ENCODE measurements at places on chromosomes 7 and 10. TPM values are rescaled to one million over a fixed set of nuclear protein-coding genes. Genes with fewer than 3 reads are reported as not detected.

GRCh38 chr10:5523796-5524574 lies 776 bp upstream of the CALML3 start:
- DNase-seq, result no peak

DNA sequence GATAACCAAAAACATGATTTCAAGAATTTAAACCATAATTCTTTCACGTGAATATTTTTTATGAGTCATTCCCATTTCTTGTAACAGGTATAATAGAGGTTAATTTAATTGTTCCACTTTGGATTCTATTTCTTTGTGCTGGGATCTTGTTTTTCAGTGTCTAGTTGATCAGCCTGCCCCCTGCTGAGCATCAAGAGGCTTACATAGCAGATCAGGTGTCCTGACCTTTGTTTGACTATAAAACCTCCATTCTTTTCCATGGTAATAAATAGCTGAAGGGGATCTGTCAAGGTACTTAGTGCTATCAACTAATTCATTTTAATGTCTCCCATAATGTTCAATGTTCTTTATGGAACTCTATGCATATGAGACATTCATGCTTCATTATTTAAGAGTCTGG lies 4.9 kb downstream of the COL17A1 start:
- DNase-seq, result no peak

- no peak for DNase-seq
Observed at GRCh38 chr10:36220151-36220550, 578.1 kb upstream of the FZD8 start.

- no peak for DNase-seq
Observed at GRCh38 chr7:83793558-83793957, 144.6 kb upstream of the SEMA3E start.

- no peak for DNase-seq
Observed at GRCh38 chr10:111459967-111460366, 383.1 kb downstream of the ADRA2A start.

DNA sequence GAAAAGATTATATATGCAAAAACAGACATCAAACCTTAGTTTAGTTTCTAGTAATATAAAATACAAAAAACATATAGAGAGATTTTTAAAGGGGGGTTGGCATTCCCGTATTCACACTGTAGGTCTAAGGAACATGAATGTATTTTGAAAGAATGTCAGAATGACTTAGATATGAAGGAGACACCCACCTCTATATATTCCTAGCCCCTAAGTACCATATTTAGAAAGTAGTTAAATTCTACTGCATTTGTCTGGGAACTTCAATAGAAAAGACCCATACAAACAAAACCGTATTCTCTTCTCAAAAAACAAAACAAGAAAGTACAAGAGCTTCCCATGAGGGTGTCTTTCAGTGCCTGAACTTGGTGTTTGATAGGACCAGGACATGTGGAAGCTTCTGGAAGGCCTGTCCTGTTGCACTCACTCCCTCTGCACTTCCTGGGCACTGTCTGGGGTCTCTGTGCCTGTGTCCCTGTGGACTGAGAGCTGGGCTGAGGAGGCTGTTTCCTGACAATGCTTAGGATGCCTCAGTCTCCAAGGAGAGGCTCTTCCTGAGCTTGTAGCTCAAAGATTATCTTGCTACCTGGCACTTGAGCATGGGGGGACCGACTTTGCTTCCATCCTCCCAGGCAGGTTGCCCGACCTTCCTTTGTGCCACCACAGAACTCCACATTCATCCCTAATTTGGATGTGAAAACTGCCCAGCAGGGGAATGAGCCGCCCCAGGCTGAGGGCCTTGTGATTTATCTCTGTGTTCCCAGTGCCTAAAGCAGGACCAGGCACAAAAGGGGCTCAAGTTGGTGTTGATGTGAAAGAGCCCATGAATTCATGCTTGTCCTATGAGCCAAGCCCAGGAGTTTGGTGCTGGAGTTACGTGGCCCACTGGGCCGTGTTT lies 44.4 kb upstream of the KLF6 start:
- DNase-seq, result no peak

DNA sequence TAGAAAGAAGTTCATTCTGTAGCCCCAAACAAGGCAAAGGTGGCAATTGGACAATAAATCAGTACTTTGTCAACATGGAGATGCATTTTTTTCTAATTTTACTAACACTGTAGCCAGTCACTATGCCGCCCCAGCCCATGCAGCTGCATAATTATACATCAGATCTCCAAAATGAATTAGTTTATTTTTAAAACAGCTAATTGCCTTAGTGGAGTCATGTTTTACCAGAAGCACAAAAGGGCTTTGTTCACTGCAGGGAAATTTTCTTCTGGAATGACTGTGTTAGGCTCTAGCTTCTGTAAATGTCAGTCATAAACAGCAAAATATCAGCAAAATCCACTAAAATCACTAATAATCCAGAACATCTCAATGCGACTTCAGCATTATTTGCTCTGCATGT lies 20.1 kb upstream of the HDAC9 start:
- no peak for DNase-seq

GRCh38 chr10:85641479-85642009 lies 725.1 kb downstream of the GRID1 start:
- no peak for DNase-seq

DNA sequence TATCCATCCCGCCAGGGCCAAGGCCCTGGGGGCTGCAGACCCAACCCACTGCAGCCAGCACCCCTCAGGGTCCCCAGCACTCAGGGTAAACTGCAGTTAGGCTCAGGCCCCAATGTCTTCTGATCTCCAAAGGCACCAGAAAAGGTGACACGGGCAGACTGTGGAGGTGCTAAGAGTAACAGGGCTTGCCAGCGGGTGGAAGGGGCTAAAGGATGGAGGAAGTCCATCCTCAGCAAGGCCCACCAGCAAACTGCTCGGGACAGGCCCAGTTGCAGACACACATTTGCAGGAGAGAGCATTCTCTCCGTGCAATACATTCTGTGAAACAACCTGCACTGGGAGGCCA lies 95.6 kb upstream of the DDC start:
- no peak for DNase-seq

DNA sequence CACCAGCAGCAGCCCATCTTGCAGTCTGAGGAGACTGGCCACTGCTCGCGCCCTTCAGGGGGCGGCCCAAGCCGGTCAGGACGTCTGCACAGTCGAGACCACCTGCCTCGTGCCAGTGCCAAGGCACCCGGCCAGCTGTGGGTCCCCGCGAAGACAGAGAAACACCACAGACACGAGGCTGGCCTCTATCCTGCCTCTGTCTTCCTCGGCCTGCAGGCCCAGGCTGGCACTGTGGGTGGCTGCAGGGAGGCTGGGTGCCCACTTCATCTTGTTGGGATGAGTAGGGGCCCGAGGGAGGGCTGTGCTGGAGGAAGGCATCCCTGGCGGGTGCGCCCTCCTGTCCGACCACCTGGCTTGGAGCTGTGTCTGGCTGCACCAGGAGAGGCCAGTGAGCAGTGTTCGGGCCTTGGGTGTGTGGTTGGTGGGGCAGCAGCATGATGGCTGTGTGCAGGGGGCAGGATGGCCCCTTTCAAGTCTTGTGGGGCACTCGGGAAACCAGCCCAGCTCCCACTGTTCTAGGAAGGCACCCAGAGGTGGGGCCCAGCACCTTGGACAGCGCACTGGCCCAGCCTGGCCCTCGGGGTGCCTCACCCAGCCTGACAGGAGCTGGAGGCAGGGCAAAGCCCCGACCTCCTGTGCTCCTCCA lies 7.3 kb downstream of the DPYSL4 start:
- DNase-seq, result no peak

GRCh38 chr7:157674715-157675426 lies 338.1 kb downstream of the DNAJB6 start:
- no peak for DNase-seq

- DNase-seq, result peak; percentile 18
Observed at GRCh38 chr7:81447351-81447952, 322.4 kb downstream of the HGF start.

GRCh38 chr10:50788951-50789945 lies 49.5 kb downstream of the ASAH2B start:
- DNase-seq, result peak; percentile 2

GRCh38 chr10:30828164-30828563 lies 198.6 kb upstream of the LYZL2 start:
- DNase-seq, result no peak

DNA sequence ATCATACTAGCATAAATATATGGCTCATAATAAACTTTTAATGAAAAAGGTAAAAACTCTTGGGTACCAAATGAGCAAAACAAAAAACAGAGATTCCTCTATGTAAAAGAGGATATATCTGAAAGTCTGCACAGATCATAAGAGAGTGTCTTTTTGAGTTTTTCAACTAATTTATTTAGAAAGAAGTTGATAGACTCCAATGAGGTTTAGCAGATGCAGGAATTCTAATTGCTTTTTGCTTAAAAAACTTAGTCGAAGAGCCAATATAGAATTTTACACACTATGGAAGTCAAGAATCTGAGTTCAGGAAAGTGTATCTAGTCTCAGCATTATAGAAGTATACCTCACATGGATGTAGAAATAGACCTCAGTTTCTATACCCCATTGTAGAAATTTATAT lies 3.4 kb upstream of the MLLT10 start:
- no peak for DNase-seq

DNA sequence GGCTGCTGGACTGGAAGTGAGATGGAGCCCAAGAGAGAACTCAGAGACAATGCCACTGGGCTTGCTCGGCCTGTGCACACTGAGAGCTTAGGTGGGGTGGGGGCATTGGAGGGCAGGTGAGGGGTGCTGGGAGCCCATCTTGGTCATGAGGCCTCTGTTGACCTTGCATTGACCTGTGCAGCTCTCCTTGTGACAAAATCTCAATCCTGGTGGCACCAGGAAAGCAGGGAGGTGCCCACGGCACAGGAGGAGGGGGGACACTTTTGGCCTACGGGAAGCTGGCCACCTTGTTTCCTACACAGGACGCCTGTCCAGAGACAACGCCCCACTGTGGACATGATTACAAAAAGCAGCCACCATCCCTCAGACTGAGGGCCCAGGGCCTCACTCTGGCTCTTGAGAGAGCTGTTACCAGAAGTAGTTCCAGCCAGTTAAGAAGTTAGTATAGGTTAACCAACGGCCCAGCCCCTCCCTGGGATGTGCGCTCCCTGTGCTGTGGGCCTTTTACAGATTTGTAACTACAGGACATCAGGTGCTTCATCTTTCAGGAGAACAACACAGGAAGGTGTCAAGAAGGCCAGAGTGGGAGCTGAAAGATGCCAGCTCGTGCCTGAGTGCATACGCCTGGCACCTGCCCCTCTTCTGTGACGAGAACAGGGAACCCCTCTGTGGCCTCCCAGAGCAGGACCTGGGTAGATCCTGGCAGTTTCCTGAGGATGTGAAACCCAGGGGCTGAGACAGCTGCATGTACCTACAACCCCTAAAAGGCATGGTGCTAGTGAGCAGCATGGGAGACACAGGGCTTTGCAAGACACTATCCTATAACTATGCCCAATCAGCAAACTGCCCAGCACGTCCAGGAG lies 10.3 kb downstream of the PKD1L1 start:
- DNase-seq, result no peak

GRCh38 chr10:128929131-128929530 lies 537.9 kb upstream of the MGMT start:
- DNase-seq, result no peak

GRCh38 chr7:44615793-44616192 lies 9.4 kb downstream of the OGDH start:
- no peak for DNase-seq

Gene ATOH7
- total RNA-seq, result not detected

Gene CNNM1
- total RNA-seq, result 0.62 TPM

Gene FAM25G
- total RNA-seq, result 3.2 TPM

Gene OR2A42
- 0.07 TPM for total RNA-seq

Gene HMX2
- total RNA-seq, result 0.34 TPM

Gene BET1
- total RNA-seq, result 35.4 TPM

Gene TFAM
- total RNA-seq, result 32.4 TPM

Gene CCL26
- not detected for total RNA-seq

Gene GHRHR
- total RNA-seq, result not detected

Gene OTUD1
- total RNA-seq, result 14.4 TPM

Gene GSTK1
- 139 TPM for total RNA-seq

Gene JCAD
- total RNA-seq, result 1.7 TPM

Gene TRPV5
- total RNA-seq, result not detected

All from kidney epithelial cell (primary cell).